ENCODE measurements at places on chromosomes 2 and 18.
A peak's percentile ranks its signal among the peaks of the same experiment; 100 is the strongest.

- DNase-seq = peak; percentile 67
These were observed 81.3 kb upstream of the TMEM178A start for GRCh38 chr2:39584283-39584965.

GRCh38 chr2:118477111-118477862 lies 370.2 kb downstream of the EN1 start:
- DNase-seq = no peak

DNA sequence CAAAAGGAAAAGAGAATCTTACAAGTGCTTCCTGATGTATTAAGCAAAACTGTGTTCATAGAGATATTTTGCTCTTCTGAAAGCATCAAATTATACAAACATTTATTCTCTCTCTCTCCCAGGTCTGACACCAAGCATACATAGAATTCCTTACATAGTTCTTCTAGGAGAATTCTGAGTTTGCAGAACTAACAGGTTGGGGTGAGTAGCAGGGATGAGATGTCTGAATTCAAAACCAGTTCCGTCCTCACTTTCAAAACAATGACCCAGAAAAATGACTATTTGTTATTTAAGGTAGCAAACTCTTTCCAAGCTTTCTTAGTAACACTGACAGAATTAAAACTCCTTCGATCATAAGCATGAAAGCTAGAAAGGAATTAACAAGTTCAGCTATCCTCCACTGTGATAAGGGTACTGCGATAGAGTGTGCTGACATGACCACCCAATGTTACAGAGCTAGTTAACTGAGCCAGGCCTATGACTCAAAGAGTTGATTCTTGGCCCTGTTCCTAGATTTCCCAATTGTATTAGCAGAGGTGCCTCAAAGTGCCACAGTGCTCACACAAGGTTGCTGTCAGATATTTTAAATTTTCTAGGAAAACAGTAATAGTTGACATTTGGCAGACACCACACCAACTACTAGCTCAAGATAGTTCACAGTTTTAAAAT lies 85.8 kb upstream of the SETBP1 start:
- DNase-seq = peak; percentile 76

DNA sequence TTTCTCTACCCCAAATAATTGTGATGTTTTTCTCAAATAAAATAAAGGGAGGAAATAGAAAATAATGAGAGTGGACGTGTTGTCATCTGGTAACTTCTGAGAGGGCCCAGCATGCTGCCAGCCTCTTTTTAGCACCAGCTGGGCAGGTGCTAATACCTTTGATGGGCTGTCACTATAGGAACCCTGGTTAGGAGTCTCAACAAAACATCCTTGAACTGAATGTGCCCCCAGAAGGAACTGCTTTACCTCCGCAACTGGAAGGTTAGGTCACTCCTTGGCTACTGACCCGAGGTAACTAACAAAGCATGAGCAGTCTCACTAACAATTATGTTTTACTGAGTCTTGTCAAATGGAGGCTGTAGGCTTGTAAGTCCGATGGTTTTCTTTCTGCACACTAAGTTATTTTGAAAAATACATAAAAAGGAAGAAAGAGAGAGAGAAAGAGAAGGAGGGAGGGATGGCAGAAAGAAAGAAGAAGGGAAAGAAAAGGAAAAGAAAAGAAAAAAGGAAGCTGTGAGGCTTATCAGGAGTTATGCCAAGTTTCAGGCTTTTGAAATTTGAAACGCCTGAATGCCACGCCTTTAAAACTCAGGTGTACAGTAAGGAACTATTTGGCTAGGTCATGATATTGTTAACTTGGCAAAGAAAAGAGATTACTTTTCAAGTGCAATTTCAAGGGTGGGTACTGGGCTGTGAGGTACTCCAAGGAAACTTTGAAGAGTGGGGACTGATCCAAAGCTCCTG lies 91.0 kb downstream of the TGIF1 start:
- no peak for DNase-seq

GRCh38 chr18:5975111-5976002 lies 80.0 kb upstream of the TMEM200C start:
- peak; percentile 66 for DNase-seq

DNA sequence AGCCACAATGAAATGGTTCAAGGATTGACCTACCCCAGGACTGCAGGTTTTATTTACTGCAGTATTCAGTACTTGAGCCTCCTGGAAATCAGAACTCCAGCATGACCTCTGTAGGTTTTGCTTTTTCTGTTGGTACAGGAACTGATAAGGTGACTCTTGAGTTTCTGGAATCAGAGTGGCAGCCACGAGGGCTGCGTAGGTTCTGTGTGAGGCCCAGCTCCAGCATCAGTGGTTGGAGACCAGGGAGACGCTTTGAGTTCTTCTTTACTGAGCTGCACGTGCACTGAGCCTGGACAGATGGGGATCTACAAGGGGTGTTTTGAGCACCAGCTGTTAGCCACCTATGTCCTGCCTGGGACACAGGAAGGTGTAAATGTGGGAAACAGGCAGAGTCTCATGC lies 222.7 kb upstream of the EPAS1 start:
- no peak for DNase-seq

GRCh38 chr2:159960414-159960813 lies 102.0 kb downstream of the PLA2R1 start:
- peak; percentile 79 for DNase-seq

- DNase-seq = no peak
These were observed 35.7 kb downstream of the MOGAT1 start for GRCh38 chr2:222707102-222707688.

DNA sequence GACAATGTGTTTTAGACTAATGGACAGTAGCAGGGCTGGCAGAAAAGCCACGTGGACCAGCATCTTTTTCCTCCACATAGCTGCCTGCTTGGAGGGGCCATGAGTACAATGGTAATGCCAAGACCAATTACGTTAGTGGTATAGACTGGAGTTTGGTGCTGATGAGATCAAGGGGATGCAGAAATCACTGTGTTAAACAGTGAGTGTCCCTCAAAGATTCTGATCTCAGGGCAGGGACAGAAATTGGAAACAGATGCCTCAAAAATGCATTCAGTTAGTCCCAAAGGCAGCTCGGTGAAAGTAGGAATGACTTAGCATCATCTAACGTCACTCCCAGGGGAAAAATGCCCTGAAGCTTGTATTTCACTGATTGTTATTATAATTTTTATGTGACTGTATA lies 72.4 kb downstream of the SLC16A14 start:
- DNase-seq = peak; percentile 81

DNA sequence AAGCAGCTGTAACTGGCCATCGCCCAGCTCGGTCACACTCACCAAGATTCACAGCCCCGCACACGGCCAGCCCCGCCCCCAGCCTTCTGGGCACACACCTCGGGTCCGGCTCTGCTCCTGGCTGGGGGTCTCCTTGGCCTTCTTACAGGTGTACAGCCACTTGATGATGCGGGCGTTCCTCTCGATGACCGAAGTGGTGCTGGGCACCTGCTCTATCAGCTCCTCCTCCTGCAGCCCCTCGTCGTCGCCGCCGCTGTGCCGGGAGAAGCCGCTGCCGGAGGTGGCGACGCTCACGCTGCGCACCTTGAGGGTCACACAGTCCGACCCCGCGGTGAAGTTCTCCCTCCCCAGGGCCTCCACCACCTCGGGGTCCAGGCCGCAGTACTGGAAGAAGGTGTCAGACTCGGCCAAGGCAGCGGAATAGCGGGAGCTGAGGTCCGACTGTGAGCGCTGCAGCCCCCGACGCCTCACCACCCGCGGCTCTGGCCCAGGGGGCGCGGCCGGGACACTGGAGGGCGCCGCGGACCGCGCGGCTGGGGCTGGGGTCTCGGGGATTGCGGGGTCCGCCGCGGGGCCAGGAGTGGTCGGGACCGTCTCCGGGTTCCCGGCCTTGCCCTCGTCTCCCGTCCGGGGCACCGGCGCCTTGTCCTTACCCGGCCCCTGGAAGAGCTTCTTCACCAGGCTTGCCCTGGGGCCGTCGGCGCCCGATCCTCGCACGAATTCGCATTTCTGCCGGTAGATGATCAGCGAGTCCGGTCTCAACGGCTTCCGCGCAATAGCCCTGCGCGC lies 769 bp downstream of the FAM110C start:
- DNase-seq = no peak

DNA sequence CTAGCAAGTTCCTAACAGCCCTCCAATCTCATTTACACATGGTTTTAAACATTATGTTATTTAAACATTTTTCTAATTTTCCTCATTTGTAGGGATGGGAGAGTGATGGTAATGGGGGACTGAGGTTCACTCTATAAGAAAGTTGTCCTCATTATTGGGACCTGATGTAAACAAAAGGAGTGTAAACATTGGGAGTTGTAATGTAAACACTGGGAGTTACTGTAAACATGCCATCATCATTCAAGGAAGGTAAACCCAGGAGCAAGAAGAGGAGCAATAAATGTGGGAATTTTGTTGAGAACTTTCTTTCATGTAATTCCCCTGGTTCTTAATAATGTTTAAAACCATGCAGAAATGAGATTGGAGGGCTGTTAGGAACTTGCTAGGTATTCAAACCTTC lies 17.8 kb downstream of the RFTN2 start:
- no peak for DNase-seq

- DNase-seq = no peak
These were observed 33.7 kb upstream of the GPR17 start for GRCh38 chr2:127612111-127612822.

DNA sequence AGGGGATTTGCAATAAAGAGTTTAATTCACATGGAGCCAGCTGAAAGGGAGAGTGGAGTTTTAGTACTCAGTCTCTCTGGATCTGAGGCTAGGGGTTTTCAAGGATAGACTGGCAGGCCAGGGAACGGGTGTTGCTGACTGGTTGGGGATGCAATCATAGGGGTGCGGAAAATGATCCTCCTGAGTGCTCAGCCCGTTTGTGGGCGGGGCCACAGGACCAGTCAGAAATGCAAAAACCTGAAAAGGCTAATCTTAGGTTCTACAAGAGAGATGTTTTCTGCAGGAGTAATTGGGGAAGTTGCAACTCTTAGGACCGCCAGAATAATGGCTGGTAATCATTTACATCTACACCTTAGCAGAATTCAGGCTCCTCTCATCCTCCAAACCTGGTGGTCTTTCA lies 2.5 kb downstream of the NFU1 start:
- no peak for DNase-seq

GRCh38 chr2:221969087-221969829 lies 329.5 kb downstream of the PAX3 start:
- DNase-seq = peak; percentile 49

DNA sequence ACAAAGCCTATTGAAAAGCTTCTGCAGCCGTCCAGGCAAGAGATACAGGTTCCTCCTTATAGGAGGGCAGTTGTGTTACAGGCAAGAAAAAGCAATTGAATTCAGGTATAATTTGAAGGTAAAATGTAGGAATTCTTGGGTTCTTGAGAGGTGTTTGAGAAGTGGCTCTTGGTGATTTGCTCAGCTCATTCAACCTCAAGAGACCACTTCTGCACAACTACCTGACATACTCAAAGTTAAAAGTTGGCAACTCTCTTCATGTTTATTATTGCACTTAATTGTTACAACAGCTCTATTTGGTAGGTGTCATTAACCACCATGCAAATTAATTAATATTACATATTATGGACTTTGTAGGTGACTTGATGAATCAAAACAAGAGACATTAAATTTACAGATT lies 753.2 kb downstream of the ADCYAP1 start:
- DNase-seq = no peak

GRCh38 chr18:68053290-68053689 lies 536.8 kb upstream of the DSEL start:
- no peak for DNase-seq

- DNase-seq = no peak
These were observed 5.8 kb upstream of the UCN start for GRCh38 chr2:27313882-27314645.

DNA sequence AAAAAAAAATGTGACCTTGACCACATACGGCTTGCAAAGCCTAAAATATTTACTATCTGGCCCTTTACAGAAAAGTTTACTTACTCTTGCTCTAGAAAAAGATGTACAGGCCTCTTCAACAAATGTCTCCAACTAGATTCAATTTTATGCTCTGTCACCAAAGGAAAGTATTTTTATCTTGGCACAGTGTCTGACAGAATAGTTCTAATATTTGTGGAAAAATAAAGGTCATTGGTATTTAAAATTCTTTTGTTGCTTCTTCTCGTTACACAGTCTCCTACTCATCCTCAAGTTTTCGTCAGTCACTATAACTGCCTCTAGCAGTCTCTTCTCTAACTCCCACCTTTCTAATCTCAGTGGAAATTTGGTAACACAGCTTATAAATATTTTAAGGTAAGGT lies 1.4 kb downstream of the RBKS start:
- peak; percentile 86 for DNase-seq

DNA sequence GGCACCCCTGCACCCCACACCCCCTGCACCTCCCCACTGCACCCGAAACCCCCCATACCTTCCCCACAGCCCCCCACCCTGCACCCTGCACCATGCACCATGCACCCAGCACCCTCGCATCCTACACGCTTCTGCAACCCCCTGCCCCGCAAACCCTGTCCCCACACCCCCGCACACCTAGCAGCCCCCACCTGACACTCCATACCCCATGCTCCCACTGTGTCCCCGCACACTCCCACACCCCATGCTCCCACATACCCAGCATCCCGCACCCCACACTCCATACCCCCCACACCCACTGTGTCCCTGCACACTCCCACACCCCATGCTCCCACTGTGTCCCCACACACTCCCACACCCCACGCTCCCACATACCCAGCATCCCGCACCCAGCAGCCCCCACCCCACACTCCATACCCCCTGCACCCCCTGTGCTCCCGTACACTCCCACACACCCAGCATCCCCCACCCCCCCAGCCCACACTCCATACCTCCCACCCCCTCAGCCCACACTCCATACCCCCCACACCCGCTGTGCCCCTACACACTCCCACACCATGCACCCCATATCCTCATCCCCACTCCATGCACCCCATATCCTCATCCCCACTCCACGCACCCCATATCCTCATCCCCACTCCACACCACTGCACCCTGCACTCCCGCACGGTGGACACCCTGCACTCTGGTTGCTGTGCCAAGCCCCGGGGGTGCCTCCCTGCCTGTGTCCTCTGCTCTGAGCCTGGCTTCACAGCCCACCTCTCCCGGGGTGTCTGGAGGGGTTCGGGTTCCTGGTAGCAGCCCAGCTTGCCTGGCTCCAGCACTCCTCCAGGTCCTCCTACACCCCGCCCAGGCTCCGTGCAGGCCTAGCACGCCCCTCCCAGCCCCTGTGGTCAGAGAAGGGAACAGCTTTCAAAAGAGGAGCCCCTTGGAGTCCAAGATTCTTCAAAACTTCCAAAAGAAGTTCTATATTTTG lies 93.9 kb upstream of the CTDP1 start:
- DNase-seq = no peak

DNA sequence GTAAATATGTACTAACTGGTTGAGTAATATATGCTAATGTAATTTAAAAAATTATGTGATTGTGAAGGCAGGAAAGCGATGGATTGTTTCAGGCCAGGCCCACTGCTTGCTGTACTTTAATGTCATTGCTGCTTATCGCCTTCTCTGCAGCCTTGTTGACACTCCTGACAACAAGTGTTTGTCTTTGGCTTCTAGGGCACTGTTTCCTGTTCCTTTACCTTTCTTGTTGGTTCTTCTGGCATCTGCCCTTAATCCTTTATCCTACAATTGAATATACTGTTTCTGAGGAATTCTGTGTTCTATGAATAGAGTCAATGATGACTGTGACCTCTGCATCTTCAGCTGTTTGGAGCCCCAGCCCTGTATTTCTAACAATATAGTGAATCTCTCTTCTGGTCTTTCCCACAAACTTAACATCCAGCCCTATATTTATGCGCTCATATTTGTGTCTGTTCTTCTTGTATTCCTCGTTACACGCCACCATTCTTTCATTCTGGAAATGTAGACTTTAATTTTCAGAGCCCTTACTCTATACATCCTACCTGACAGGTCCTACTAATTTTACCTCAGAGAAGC lies 17.6 kb downstream of the ACSL3 start:
- DNase-seq = no peak
